ENCODE measurements at places on chromosomes 5 and 9. TPM values are rescaled to one million over a fixed set of nuclear protein-coding genes. Genes with fewer than 3 reads are reported as not detected.

- no peak for DNase-seq
Observed at GRCh38 chr9:98375138-98375726, 119.8 kb upstream of the TBC1D2 start.

DNA sequence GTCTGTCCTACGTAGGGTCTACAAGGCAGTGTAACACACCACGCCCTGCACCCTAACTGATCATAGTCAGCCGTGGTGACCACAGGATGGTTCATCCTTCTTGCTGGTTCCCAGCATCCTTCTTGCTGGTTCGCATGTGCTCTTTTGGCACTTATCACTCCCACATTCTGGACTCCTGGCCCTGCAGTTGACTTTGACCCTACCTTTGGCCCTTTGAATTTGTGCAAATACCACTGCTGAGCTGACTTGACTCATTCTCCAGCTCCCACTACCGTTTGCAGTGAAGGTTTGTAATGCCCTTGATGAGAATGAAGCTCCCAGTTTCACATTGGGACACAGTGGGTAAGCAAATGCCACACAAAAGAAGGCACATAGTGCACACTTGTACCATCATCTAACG is 33.8 kb downstream of the PALM2AKAP2 start:
- DNase-seq: no peak

- peak; percentile 88 for DNase-seq
Observed at GRCh38 chr5:174589011-174589410, 135.4 kb upstream of the MSX2 start.

DNA sequence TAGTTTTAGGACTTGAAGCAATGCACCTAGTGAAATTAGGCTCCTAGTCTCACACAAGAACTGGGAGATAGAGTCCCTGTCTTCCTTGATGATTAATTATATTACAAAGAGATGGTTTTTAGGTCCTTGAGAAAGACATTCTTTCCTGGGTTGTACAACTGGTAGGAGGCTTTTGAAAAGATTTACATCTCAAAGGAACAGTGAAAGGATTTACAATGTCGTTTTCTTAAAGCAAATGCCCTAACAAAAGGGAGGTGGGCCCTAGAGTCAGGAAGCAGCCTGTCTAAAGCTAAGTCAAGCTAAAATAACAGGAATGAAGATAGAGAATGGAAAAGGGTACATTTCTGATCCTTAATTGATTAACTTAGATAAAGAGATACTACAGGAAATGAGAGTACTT is 102.2 kb upstream of the IL7R start:
- DNase-seq: no peak

DNA sequence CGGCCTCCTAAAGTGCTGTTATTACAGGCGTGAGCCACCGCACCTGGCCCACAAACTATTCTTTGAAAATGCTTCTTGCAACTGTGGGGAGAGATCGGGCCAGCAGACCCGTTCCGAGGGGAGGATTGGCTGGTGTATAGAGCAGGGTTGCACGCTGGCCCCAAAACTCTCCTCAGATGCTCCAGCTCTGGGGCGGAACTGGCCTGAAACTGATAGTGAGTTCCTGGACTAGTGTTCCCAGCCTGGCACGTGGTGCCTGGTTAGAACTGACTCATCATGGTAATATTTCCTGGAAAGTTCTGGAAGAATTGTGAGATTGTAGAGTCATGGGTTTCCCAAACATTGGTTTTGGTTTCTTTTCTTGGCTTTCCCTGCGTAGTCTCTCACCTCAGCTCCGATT is 120.5 kb downstream of the FBXL7 start:
- DNase-seq: peak; percentile 87

GRCh38 chr9:136902259-136902821 is 16.0 kb downstream of the TRAF2 start:
- peak; percentile 91 for DNase-seq

DNA sequence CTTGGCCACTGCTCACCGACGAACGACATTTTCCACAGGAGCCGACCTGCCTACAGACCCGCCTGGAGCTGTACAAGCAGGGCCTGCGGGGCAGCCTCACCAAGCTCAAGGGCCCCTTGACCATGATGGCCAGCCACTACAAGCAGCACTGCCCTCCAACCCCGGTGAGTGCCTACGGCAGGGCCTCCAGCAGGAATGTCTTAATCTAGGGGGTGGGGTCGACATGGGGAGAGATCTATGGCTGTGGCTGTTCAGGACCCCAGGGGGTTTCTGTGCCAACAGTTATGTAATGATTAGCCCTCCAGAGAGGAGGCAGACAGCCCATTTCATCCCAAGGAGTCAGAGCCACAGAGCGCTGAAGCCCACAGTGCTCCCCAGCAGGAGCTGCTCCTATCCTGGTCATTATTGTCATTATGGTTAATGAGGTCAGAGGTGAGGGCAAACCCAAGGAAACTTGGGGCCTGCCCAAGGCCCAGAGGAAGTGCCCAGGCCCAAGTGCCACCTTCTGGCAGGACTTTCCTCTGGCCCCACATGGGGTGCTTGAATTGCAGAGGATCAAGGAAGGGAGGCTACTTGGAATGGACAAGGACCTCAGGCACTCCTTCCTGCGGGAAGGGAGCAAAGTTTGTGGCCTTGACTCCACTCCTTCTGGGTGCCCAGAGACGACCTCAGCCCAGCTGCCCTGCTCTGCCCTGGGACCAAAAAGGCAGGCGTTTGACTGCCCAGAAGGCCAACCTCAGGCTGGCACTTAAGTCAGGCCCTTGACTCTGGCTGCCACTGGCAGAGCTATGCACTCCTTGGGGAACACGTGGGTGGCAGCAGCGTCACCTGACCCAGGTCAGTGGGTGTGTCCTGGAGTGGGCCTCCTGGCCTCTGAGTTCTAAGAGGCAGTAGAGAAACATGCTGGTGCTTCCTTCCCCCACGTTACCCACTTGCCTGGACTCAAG is 1.5 kb downstream of the CSF2 start:
- no peak for DNase-seq

GRCh38 chr5:108345541-108346171 is 36.2 kb downstream of the FBXL17 start:
- peak; percentile 47 for DNase-seq

DNA sequence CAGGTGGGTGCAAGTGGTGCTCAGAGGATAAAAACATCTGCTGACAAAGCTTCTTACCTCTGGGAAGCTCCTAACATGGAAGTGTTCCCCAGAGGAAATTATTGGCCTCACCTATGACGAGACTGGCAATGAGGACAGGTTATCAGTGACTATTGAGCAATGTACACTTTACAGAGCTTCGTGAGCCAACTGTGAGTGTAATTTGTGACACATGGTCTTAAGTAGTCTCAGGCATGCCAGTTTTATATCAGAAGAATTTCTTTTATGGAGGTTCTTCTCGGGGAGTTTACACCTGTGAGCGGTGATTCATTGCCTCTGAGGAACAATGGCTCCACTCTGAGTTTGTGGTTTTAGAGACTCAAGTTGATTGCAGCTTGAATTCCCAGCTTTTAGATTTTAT is 11.3 kb downstream of the ANKDD1B start:
- no peak for DNase-seq

DNA sequence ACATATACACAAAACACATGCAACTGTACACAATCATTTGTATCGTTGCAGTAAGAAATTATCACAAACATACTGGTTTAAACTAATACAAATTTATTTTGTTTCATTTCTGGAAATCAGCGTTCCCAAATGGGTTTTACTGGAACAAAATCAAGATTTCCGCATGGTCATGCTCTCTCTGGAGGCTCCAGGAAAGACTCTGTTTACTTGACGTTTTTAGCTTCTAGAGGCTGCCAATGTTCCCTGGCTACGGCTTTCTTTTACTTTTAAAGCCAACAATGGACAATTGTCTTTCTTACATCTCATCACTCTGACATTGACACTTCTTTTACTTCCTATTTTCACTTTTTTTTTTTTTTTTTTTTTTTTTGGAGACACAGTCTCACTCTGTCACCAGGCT is 793.1 kb downstream of the CDH9 start:
- no peak for DNase-seq

DNA sequence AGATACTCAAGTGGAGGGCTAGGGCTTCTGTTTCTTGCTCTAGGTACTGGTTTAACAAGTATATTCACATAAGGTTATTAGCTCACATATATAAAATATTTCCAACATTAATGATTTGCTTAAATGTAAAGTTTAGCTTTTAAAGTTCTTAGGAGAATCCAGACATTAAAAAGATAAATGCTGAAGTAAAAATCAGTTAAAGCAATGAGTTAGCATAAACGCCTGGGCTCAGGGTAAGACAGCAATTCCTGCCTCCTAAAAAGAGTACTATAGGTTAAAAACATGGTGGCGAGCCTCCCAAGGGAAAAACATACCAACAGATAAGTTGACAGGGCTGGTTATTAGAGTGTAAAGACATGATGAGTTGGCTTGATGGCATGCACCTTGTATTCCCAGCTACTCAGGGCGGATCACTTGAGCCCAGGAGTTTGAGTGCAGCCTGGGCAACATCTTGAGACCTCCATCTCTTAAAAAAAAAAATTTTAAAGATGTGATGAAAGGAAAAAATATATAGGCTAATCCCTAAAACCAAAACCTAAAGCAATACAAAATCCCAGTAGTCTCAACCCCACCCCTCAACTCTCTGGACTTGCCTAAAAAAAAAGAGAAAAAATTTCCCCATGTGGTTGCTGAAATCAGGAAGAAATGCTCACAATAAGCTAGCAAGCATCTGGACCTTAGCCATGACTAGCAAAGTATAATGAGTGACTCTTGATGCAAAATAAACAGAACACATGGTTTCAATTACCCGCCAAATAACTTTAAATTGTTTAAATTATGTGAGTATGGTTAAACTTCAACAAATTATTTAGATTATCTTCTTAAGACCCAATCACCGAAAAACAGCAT is 3.6 kb downstream of the GOLPH3 start:
- DNase-seq: peak; percentile 57

DNA sequence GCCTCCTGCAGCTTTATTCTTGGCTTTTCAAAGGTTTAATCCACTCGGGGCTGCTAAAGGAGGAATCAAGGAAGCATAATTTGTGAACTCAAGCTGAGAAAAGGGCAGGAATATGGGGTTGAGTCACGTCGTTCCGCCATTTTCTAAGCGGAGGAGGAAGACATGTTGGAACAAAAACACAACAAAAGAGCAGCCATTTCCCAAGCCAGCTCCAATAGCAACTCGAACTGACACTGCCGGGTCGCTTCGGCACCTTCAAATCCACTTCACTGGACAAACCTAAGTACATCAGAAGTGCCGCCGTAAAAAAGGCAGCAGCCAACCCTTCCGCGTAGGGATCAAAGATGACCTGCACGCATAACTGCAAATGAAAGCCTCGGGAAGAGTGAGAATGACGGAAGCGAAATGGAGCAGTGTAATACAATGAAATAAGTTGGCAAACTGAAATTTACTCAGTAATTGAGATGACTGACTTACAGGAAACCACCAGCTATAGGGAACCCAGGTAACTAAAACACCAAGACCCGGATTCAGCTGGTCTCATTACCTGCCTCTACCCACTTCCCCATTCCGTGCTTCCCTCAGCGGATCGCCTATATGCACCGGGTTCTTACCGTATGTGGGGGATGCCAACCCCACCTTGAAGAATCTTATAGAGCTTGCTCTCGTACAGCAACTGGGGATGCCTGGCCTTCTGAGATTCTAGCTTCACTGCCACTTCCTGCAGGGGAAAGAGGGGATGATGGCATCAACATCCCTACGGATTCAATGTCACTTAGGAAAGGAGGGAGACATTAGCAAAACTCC is 1.6 kb downstream of the CSNK1A1 start:
- DNase-seq: peak; percentile 36

DNA sequence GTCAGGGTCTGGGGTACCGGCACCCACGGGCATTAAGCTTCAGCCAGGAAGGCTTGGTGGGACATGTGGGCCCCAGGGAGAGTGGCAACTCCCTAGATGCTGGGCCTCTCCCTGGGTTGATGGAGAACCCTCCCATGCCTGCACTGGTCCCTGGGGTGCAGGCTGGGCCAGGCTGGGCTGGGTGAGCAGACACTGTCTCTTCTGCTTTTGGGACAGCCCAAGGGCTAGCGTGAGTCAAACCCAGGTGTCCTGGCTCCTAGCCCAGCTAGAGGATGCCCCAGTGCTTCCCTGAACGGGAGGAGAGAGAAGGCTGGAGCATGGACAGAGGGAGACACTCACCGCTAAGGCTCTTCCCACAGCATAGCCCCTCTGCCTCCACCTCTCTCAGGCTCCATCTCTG is 5.7 kb upstream of the AQP7 start:
- DNase-seq: peak; percentile 50

GRCh38 chr5:172731680-172732074 is 39.3 kb downstream of the DUSP1 start:
- no peak for DNase-seq

- no peak for DNase-seq
Observed at GRCh38 chr5:131548176-131548575, 86.9 kb downstream of the RAPGEF6 start.

Gene PAPPA
- total RNA-seq: 0.20 TPM

Gene TSSK1B
- not detected for total RNA-seq

Gene COL23A1
- total RNA-seq: 0.39 TPM

Gene LNPEP
- total RNA-seq: 22.3 TPM

Gene NFIL3
- total RNA-seq: 11.9 TPM

Gene TMOD1
- 1.3 TPM for total RNA-seq

Gene MPDZ
- total RNA-seq: 13.7 TPM

Measured in RPMI7951 (cell line).